ENCODE measurements at places on chromosomes 1 and 21.

DNA sequence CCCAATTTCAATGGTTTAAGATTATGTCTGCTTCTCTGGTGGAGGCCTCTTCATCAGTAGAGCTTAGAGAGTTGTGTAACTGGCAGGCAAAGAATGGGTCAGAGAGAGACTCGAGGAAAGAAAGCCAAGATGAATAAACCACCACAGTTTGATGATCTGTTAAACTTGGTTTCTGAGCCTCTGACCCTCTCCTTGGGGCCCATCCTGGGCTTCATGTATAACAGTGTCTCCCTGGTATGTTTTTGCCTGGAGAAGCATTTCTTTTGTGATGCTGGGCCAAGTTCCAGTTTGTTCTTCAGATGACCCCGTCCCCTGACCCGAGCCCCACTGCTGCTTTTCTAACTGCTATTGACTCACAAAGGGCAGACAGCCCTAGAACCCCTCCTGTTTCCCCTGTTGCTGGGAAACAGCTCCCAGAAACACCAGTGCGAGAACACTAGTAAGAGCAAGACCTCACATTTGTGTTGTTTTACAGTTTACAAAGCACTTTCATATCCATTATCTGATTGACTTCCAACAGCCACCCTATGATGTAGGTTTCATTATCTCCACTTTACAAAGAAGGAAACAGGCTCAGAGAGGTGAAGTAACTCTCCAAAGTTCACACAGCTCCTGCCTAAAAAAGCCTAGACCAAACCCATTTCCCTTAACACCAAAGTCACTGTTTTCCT lies 9.0 kb downstream of the CD2 start:
- DNase-seq: no peak

DNA sequence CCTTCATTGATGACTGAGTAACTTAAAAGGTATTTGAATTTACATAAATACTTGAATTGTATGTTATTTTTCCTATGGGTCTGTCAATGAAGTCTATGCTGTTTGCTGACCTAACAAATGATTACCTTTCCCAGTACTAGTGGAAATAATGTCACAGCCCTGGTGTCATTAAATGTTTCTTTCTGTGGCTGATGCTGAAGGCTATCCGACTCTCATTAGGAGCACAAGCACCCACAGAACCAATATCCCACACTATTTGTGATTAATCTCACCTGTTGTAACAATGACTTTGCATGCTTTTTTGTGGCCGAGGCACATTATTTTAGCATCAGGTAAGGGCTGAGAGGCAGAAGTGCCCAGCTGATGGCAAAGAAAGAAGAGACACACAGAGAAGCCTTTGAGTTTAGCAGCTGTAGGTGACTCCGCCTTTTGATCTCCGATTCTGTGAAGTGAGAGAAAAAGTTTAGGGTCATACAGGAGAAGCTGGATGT lies 25.8 kb upstream of the TRIM45 start:
- DNase-seq: no peak

DNA sequence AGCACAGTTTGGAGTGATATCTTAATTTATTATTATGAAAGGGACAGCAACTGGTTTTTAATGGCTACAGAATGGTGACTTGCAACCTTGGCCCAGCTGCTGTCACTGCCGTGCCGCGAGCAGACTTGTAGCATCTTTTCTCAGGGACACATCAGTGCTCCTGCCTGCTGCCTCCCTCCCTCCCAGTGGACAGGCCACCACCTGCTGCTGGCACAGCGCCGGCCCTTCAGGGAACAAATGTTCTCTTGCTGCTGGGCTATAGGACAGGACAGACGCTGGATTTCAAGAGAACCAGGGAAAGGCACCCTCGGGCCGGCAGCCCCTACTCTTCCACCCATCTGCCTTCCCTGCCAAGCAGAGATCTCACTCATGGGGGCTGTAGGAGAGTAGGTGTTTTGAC lies 413.8 kb upstream of the NFIA start:
- no peak for DNase-seq

- no peak for DNase-seq
These were observed 389.8 kb upstream of the LYPLAL1 start for GRCh38 chr1:218783916-218784315.

GRCh38 chr1:6918186-6918924 lies 133.1 kb downstream of the CAMTA1 start:
- no peak for DNase-seq

GRCh38 chr1:37476087-37476452 lies 1.7 kb downstream of the ZC3H12A start:
- no peak for DNase-seq

DNA sequence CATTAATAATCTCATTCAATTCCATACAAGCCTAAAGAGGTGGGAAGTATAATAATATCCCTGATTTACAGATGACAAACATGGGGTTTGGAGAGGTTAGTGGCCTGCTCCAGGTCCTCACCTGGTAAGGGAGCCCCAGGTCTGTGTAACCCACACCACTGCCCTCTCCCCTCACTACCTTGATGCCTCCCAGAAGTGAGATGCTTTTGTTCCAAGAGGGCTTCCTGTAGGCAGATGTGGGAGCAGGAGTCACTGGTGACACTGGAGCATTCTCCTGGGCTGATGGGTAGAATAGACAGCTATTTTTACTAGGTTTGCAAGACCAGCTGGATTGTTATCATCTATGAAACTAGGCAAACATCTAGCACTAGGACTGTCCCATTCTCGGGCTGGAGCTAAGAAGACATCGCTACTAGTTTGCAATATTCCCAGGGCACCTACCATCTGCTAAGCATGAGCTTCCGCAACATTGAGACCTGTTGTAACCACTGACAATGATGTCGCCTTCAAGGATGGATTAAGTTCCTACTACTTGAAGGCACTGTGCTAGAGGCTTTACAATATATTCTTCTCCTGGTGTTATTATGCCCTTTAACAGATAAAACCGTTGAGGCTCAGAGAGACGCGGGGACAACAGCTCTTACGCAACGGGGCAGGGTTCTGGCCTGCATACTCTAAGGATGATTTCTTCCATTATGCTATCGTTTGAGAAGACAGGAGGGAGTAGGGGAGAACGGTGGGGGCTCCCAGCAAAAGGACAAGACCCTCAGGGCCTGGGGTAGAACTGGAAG lies 35.0 kb downstream of the BATF3 start:
- DNase-seq: no peak

DNA sequence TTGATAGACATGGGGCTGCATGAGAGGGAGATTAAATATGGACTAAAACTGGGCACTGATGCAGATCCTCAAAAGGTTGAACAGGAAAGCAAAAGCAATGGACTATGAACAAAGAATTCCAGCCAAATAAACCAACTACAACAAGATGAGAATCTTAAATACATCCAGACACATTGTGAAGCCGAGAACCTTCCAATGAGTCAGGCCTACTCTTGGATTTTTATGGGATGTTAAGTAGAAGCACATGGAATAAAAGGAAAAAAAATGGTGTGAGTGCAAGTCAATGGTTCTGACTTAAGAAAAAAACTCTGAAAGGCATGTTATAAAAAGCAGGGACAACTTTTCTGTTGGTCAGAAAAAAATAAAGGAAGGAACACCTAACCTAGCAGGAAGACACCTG lies 227.2 kb downstream of the DPYD start:
- DNase-seq: no peak

- DNase-seq: no peak
These were observed 10.5 kb downstream of the PDIK1L start for GRCh38 chr1:26121854-26122773.

- no peak for DNase-seq
These were observed 29.1 kb downstream of the PLPP3 start for GRCh38 chr1:56550138-56550858.

GRCh38 chr1:8021676-8022266 lies 4.3 kb downstream of the ERRFI1 start:
- no peak for DNase-seq

DNA sequence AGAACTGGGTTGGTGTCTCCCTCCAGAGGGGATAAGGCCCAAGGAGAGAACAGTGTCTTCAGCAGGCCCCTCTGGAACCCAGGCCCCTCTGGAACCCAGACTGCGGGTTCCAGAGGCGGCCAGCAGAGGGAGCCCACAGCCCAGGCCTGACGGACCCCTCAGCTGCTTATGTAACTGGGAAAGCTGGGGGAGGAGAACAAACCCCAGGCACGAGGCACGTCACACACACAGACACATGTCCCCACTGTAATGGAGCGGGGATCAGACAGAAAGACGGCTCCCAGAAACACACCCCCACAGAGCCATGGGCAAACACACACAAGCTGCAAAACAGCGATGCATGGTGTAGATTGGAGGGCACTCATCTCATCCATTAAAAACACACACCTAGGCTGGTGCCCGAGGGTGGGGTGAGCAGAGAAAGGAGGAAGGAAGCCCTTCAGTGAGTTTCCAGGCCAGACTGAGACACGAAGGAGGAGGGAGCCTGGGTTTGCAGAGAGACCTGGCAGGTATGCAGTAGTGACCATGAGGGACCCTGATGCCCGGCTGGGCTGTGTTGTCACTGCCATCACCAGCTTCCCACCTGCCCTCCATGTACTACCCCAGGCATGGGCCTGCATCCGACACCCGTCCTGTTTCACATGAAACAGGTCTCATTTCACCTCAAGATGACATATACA lies 2.8 kb upstream of the IGSF8 start:
- peak; percentile 48 for DNase-seq

DNA sequence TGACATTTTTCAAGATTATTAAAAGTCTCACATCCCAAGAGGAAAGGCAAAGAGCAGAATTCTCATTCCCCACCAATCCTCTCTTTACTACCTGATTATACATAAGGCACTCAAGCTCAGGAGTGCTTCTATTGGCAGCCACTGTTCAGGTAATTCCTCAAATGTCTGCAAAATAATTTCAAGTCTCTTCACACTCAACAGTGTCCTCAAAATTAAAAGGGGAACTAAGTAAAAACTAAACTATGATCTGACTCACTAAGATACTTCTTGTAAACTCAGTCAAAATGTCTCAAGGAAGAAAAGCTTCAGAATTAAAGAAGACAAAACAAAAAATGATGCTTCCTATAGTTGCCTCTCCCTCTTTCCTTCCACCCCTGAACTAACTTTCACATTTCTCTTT lies 135.6 kb downstream of the GPATCH2 start:
- no peak for DNase-seq

- DNase-seq: no peak
These were observed 2.7 kb downstream of the DMBX1 start for GRCh38 chr1:46492269-46492853.

DNA sequence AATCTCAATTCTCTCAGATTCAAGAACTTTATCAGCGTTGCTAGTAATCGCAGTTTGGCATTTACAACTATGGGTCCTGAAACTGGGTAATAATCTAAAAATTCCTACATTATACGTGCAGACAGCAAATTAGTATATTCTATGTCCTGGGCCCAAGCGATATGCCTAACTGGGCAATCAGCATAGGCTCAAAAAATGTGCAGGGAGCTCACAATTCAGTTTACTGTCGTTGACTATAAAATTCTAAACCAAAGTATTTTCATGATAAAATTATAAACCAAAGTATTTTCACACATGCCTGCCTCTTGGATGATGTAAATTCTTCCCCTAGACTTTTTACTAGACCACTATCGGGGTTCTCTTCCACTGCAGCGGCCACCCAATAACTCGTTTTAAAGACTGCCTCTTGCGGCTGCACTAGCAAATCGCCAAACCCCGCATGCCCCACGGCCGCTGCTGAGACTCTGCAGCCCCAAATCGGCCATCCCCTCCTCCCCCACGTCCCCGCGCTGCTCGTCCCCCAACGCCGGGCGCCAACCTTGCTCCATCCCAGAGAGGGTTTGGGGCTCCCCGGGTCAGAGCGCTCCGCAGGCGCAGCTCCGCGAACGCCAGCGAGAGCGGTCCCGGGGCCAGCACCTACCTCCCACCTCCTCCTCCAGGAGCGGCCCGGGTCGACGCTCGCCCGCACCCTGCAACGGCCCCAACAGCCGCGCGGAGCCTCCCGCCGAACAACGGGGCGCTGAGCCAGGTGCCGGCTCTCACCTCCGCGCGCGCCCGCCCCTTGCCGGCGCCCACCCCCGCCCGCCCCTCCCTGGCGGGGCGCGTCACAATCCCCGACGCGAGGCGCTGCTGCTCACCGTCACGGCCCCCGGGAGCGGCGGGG lies 506 bp downstream of the SSX2IP start:
- peak; percentile 39 for DNase-seq
